ENCODE measurements at places on chromosomes 11 and 22. TPM values are rescaled to one million over a fixed set of nuclear protein-coding genes. Genes with fewer than 3 reads are reported as not detected.

The TNNT3 gene
- 2.8 TPM for total RNA-seq

The RASD2 gene
- total RNA-seq = 45.0 TPM

The SEZ6L gene
- total RNA-seq = 70.2 TPM

The CHKA gene
- total RNA-seq = 112 TPM

The APOBEC3C gene
- total RNA-seq = 4.4 TPM

The SPTBN2 gene
- 239 TPM for total RNA-seq

The PRCP gene
- total RNA-seq = 50.7 TPM

The OPCML gene
- total RNA-seq = 161 TPM

The KIF18A gene
- total RNA-seq = 0.32 TPM

The CEP126 gene
- total RNA-seq = 36.8 TPM

The NRXN2 gene
- 293 TPM for total RNA-seq
